Gastroesophageal sphincter (tissue), 4 donors: ENCODE measurements at places on chromosomes 1 and 21. TPM values are rescaled to one million over a fixed set of nuclear protein-coding genes. Genes with fewer than 3 reads are reported as not detected.

DNAH14 gene
- 16.3 TPM for total RNA-seq

AMY2B gene
- total RNA-seq: 59.6 TPM

AJAP1 gene
- 0.12 TPM for total RNA-seq

- ATAC-seq: no peak
Observed at GRCh38 chr1:185568155-185569123, 165.8 kb upstream of the HMCN1 start.

DNA sequence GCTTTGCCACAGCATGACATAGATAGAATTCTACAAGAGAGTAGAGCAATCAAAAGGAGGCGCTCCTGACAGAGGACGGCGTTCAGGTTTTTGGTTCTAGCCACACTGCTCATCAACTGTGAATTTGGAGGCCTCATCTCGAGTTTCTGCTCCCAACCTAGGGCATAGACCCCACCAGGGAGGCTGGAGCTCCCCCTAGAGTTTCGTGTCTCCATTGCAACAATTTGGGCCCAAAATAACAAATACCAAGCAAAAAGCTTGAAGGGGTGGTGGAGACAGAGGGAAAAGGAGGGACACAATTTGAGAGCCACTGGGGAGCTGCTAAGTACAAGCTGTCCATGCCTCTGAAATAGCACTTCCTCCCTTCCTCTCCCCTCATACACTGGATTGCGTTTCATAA is 297.0 kb downstream of the GPATCH2 start:
- no peak for ATAC-seq

DNA sequence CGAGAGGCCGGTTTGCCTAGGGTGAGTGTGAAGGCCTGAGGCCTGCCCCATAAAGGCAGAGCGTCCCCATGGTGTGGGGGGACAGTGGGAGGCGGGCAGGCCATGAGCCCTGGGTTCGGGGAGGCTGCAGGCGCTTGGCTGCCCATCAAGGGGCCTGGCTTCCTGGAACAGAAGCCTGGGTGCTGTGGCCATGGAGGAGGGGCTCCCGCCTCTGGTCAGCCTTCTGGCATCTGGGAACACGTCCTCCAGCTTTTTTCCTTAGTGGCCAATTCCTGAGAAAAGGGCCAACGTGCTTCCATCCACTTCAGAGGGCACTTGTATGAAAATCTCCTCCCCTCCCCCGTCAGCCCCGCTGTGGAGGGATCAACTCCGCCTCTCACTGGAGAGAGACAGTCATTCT is 58.7 kb downstream of the PRDM16 start:
- ATAC-seq: no peak
